ENCODE measurements at places on chromosomes 7 and 10.

GRCh38 chr7:69367780-69368179, 230.5 kb upstream of the AUTS2 start:
- DNase-seq = no peak

- DNase-seq = no peak
Measured at GRCh38 chr10:101217450-101218281, 11.6 kb downstream of the LBX1 start.

GRCh38 chr10:3162533-3162932, 10.0 kb downstream of the PITRM1 start:
- DNase-seq = no peak

GRCh38 chr7:23791721-23792120, 81.7 kb downstream of the STK31 start:
- DNase-seq = no peak

Measured in pons (tissue), 1 donor.